ENCODE measurements at places on chromosomes 2 and 18.
A peak's percentile ranks its signal among the peaks of the same experiment; 100 is the strongest.

DNA sequence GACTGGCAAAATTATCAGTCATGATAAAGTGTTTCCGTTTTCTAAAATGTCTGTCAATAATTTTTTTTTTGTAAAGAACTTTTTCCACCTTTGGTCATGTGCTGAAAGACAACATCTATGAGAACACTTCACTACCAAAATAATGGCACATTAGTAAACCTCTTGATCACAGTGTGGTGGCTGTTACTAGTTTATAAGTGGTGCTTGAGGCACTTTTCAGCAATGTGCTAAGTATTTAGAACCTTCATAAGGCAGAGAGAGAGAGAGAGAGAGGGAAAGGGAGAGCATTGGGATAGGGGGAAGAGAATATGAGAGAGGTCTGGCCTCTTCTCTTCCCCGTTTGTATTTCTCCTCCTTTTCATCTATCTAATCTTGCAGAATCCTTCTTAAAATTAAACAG, 1.1 kb upstream of the NYAP2 start:
- no peak for DNase-seq

DNA sequence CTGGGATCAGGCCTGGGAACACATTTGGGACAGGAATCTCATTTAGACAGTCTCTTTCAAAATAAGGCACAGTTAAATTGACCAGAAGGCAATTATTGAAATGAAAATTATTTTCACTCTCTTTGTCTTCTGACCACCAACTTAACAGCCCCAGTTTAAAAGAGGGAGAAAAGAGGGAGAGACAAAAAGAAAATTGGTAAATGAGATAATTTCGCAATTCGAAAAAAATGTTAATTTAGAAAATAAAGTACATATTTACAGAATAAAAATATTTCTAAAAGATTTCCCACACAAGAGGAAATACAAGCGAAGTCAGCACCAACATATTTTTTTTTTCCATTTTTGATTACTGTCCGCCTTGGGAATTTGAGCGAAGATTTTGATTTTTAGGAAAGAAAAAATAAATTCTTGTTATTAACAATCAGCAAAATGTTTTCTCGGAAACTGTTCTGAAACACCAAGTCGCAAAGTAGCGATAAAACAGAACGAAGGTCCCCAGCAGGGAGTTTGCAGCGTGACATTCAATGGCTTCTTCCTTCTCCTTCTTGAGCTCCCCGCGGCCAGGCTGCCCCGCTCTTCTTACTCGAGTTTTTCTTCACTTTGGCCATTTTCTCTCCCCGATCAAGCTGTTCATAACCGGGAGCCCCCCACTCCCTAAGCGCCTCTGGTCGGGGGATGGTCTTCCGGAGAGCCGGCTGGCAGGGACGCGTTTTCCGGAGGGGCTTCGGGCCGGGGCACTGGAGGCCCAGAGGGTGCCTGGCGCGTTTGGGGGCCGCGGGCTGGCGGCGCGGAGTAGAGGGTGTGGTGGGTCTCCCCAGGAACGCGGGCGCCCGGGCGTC, 5.0 kb downstream of the SP9 start:
- DNase-seq, result peak; percentile 32

GRCh38 chr18:12891561-12891960, 7.5 kb upstream of the PTPN2 start:
- DNase-seq, result no peak

DNA sequence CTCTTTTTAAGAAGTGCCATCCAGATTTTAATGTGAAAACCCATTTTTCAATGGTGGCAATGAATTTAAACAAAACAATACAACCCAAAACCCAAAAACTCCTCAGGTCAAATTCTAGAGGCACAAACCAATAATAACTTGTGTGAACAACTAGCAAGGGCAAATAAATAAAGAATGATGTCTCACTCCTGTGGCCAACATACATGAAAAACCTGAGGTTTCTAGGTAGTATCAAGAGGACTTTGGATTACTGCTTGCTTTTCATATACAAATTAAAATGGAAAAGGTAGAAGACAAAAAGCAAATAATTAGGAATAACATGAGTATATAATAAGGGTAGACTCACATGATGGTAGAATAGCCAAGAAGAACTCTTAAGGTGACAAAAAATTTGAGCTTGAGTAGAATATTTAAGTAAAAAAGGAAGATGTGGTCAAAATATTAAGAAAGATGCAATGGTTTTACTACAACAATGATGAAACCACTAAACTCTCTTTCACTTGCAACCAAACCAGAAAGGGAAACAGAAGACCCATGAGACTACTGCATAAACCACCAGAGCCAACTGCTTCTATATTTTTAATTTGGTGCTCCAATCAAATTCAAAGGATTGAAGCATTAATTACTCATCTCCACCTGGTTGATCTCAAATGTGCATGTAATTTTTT, 53.5 kb downstream of the DARS1 start:
- DNase-seq, result no peak

DNA sequence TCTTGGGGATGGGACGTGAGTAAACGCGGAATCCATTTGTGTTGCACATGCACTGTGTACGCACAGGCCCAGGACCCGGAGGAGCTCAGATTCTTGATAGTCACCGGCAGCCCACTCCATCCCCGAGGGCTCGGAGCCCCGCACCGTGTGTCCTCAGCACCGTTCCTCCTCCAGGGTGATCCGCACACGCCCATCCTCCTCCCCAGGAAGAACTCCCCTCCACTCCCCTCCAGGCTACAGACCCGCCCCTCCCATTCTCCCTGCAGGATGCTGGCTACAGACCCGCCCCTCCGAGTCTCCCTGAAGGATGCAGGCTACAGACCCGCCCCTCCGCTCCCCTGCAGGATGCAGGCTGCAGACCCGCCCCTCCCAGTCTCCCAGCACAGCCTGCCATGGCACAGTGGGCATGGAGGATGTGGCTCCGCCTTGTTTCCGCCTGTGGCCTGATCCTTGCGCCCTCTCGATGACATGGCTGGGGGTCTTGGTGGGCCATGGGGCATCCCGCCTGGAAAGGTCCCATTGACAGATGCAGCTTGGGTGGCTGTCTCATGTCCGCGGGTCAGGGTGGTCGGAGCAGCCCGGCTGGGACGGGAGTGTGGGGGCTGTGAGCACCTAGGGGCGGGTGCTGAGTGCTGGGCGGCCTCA, 14.1 kb downstream of the CTDP1 start:
- DNase-seq, result no peak

GRCh38 chr2:33764551-33764950, 165.5 kb upstream of the FAM98A start:
- no peak for DNase-seq
